ENCODE measurements at places on chromosomes 4 and X.

DNA sequence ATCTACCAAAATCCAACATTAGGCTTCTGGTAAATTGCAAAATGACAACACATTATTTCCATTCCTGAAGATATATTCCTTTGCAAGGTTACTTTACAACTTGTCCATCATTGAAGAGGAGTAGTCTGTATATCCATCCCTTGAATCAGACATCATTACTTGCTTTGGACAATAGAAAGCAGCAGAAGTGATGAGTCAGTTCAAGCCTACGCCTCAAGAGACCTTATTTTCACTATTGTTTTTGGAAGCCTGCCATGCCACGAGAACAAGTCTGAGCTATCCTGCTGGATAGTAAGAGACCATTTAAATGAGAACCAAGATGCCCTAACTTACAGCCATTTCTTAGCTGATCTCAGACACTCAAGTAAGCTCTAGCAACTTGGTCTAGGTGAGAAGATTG lies 246.0 kb upstream of the HHIP start:
- peak; percentile 15 for DNase-seq

GRCh38 chrX:15146515-15146914 lies 123.4 kb downstream of the ASB9 start:
- no peak for DNase-seq

DNA sequence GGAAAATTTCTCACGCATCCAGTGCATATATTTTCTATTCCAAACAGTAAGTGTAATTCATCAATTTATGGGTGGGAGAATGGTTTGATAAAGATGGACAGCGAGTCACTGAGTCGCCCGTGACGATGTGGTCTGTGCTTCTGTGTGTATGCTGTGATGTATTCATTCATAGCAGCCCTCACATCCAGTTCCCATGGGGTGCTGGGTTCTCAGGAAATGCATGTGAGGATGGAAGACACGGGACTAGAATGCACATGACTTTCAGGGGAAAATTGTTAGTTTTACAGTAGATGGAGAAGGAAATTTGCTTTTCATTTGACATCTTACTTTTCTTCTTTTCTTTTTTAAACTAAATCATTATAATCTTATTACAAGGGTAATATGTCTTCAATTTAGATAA lies 152.9 kb downstream of the STOX2 start:
- no peak for DNase-seq

GRCh38 chrX:142994988-142995387 lies 30.7 kb upstream of the SPANXN4 start:
- DNase-seq = no peak

DNA sequence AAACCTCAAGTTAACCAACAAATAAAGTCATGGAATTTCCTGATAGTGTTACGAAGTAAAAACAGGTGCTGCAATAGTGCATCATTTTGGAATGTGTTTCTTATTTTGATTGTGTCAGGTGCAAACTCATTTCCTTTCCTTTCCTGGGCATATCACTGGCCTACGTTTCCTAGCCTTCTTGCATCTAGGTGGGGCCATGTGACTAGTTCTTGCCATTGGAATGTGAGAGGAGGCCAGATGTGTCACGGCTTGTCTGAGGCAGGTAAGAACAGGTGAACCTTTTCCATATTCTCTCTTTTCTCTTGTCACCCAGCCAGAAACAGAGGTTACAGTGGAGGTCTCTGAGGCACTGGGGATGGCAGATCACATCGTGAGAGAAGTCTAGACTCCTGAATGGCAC lies 868.0 kb downstream of the RPA4 start:
- DNase-seq = no peak

DNA sequence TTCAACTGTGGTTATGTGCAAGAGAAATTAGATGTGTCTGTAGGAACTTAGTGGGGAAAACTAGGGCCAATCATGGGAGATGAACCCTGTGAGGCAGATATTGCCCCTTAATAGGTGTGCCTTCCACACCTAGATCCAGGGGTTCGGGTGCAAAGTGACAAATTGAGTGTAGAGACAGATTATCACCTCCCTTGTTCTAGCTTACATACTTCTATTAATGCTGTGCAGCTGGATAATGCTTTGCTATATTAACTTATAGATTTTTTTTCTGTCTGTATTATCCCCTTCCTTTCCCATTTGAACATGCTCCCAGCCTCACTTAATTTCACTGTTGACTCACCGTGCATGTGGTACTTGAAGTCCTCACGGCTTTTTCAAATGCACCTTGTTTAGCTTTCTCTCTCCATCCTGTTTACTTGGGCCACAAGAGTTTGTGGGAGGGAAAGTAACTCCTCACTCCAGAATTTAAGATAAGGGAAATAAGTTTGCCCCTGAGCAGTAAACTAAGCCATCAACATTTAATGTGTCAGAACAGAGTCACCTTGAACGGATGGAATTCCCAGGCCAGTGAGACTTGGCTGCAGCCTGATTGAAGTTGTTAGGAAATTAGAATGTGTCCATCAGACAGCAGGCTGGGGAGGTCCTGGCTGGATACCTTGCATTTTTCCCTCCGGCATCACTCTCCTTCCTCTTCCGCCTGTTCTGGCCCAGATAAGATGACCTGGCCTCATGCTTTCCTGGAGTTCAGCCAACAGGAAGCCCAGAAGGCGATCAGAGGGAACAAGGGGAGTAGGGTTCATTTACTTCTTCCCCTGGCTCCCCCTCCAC lies 478.4 kb downstream of the BCOR start:
- DNase-seq = no peak

GRCh38 chr4:184959309-184959708 lies 59.0 kb upstream of the HELT start:
- DNase-seq = no peak

GRCh38 chr4:6177587-6178197 lies 22.7 kb downstream of the JAKMIP1 start:
- no peak for DNase-seq

GRCh38 chrX:30607155-30607554 lies 29.6 kb upstream of the TASL start:
- no peak for DNase-seq

DNA sequence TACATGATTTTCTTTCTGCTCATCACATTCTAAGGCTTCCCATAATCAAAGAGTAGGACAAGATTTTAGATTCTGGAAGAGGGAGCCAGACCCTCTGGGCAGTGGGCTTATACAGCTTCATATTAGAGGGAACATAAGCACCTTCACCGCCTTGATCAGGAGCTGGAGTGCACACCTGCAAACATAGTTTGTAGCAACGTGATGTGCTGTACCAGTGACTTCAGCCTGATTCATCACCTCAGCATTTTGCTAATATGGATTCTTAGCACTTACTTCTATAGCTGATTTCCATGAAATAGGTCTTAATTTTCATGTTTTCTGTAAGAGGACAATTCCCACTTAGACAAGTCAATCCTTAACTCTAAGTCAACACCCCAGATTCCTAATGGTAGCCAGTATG lies 36.7 kb downstream of the PCDH18 start:
- no peak for DNase-seq

- no peak for DNase-seq
Observed at GRCh38 chrX:12975991-12976558, 1.2 kb downstream of the TMSB4X start.
